Mesothelial cell of epicardium (in vitro differentiated cells): ENCODE measurements at places on chromosomes 16 and 17. TPM values are rescaled to one million over a fixed set of nuclear protein-coding genes. Genes with fewer than 3 reads are reported as not detected.

GRCh38 chr16:78684030-78684611, 584.7 kb downstream of the WWOX start:
- no peak for DNase-seq

- DNase-seq: no peak
These were observed 7.8 kb downstream of the TTYH2 start for GRCh38 chr17:74220946-74221818.

GRCh38 chr17:41315204-41315794, at the start of gene KRTAP17-1:
Gene KRTAP17-1, minus strand, starts transcription at chr17:41315710. Its CDS starts 60 bp downstream, at chr17:41315650.
- DNase-seq: no peak

DNA sequence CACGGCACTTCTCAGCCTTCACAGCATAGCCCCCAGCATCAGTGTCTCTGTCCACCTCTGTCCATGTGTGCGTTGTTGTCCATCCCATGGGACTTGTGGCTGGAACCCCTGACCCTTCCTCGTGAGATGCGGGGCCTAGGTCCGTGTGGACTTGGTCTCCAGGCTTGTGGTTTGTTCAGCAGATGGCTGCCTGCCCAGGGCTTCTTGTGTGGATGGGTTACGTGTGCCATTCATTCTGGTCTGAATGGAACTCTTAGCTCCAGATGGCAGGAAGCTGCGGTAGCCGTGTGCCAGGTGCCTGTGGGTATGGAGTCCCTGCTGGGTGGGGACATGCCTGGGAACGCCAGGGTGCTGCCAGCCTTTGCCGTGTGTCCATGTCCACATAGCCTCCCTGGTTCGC, 31.7 kb upstream of the NUDT16L1 start:
- no peak for DNase-seq

- no peak for DNase-seq
These were observed 35.0 kb downstream of the BCAS3 start for GRCh38 chr17:60712675-60713074.

DNA sequence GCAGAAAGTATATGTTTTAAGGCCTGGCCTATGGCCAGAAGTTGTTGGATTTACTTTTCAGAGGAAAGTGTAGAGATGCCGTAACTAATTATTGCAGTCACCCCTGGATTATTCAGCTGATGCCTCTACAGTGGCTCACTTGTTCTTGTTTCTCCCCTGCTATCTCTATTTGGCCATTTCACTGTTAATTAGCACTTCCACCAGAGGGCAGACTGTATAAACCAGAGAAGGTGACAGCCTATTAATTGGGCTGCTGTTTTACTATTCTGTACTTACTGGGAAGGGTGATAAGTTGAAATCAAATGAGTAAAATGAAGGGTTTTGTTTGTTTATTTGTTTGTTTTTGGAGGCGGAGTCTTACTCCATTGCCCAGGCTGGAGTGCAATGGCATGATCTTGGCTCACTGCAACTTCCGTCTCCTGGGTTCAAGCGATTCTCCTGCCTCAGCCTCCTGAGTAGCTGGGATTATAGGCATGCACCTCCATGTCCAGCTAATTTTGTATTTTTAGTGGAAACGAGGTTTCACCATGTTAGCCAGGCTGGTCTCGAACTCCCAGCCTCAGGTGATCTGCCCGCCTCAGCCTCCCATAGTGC, 66.0 kb downstream of the CDK12 start:
- DNase-seq: no peak

- DNase-seq: no peak
These were observed 18.7 kb upstream of the JPH3 start for GRCh38 chr16:87583453-87584131.

GRCh38 chr17:17645961-17646360, 35.3 kb upstream of the RAI1 start:
- DNase-seq: no peak

GRCh38 chr17:81459864-81460263, 52.7 kb downstream of the ACTG1 start:
- no peak for DNase-seq

DNA sequence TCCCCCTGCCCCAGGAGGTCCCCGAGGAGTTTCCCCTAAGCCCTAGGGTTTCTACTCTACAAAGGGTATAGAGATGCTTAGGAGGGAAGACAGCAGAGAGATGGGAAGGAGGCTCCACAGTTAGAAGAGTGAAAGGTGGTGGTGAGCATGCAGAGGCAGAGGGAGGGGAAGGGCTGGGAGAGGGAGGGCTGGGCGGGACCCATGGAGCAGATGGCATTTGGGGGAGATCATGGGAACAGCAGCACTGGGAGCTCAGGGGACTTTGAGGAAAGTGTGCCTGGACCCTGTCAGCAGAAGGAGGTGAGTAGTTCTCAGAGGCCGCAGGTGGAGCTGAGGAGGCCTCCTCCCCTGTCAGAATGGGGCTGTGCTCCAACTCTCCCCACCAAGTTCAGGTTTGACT, 650 bp upstream of the OTOP3 start:
- no peak for DNase-seq

GRCh38 chr16:46648656-46649055, 27.5 kb upstream of the SHCBP1 start:
- DNase-seq: no peak

- peak; percentile 42 for DNase-seq
These were observed 61.3 kb upstream of the KIFC3 start for GRCh38 chr16:57863434-57864160.

DNA sequence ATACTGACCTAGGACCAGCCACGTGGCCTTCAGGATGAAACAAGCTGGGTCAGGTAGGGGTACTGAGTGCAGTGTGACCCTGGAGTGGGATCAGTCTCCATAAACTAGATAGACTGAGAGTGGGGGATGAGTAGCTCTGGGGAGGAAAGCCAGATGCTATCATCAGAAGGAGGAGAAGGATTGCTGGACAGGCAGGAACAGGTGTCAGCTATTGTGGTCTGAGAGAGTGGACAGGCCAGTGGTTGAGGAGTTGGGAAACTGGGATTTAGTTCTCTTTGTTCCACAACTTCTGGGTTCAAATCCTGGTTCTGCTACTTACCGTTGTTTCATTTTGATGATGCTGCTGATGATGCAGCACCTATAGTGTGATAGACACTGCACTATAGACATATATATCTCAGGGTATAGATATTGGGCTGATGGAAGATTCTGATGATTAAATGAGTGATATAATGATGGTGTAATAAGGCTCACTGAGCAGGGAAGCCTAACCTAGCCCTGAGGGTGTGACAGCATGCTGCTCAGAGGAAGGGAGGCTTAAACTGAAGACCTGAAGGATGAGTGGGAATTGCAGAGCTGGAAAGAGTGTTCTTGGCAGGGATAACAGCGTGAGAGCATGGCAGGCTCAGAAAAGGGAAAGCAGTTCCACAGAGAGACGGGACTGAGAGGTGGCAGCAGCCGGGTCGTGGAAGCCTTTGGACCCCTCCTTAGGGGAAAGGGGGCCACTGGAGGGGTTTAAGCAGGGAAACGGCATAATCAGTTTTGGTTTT, 66.0 kb downstream of the SNX20 start:
- no peak for DNase-seq

DNA sequence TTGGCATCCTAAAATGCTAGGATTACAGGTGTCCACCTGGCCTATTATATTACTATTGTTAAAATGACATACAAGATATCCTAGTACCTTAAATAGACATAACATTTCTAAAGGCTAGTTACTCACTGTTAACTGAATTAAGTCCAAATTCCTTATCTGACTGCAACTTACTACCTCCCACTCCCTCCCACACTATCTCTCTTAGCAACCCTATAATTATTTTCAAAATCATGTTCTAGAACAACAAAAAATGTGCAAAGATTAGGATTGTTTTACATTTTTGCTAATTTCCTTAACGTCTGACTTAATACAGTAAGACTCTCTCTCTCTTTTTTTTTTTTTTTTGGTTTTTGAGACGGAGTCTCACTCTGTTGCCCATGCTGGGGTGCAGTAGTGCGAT, 2.2 kb upstream of the ATF7IP2 start:
- DNase-seq: no peak

- DNase-seq: no peak
These were observed 2.2 kb downstream of the HOXB2 start for GRCh38 chr17:48542698-48543106.

DNA sequence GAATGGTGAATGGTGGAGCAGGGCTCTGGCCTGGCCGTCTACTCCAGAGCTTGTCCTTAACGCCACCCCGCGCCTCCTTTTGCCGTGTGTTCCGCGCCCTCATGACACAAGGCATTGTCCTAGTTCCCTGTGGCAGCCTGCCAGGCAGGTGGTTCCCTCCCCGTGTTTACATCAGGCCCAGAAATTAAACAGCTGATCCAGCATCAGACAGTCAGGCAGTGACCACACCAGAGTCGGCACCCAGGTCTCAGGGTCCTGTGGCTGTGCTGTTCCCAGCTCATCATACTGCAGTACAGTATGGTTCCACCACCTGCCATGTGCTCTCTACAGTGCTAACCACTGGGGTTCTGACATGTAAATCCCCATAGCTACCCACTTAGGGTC, 119.7 kb downstream of the RAB11FIP4 start:
- DNase-seq: no peak

DNA sequence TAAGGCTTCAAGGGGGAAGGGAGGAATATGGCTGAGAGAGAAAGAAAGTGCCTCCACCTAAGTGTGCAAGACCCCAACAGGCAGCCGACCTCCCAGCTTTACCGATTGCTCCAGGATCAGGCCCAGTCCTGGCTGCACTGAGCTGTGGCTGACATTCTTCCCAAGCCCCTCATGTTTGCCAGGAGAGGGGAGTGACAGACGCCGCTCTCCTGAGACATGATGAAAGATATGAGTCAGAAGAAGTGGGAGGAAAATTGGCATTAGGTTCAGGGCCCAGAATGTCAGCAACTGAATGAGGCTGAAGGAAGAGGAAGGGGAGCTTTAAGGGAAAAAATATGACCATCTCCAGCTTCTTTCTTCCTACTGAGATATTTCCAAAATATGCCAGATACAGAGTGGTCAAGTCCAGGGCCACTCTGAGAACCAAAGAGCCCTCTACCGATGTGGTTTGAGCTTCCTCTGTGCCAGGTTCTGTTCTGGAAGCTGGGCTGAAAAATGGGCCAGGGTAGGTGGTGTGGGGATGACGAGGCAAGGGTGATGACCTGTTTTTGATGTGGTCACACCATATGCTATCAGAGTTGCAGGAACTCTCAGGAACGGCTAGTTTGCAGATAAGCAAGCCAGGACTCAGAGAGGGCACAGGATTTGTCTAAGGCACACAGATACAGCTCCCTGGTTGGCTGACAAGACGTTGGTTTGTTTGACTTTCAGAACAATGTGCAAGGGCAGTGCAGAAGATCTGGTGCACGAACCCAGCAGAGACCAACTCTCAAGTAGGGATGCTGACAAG, 176.7 kb downstream of the SOX9 start:
- DNase-seq: no peak

GRCh38 chr17:29931231-29931932, 1.4 kb upstream of the SSH2 start:
- peak; percentile 47 for DNase-seq

- DNase-seq: no peak
These were observed 233.7 kb downstream of the HS3ST4 start for GRCh38 chr16:25925421-25925820.

DNA sequence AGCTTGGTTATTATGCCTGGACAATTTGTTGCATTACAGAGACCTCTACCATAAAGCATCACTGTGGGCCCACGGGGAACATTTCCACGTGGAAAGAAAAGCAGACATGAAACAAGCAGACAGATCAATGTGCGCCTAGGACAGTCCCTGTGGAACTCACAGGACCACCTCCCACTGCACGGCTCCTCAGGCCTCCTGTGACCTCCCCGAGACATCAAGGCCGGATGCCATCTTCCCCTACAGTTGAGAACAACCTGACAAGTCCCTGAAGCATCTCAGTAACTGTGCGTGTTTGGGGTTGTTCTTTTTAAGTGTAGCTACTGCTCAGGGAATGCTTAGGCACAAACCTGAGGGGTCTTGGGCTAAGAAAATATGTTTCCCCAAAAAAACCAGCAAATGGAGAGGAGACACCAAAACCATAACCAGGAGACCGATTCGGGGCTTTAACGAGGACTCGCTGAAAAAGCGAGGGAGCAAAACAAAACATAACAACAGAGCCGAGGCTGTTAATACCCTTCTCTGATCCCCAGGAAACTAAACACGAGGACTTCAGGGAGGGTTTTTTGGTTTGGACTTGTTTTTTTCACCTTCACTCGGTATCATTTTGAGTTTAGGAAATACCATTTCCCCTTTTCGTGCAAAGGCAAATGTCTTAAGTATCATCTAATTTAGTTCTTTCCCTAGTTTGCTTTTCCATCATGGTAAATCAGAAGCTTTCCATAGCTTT, 87.1 kb downstream of the CYTH1 start:
- no peak for DNase-seq

DNA sequence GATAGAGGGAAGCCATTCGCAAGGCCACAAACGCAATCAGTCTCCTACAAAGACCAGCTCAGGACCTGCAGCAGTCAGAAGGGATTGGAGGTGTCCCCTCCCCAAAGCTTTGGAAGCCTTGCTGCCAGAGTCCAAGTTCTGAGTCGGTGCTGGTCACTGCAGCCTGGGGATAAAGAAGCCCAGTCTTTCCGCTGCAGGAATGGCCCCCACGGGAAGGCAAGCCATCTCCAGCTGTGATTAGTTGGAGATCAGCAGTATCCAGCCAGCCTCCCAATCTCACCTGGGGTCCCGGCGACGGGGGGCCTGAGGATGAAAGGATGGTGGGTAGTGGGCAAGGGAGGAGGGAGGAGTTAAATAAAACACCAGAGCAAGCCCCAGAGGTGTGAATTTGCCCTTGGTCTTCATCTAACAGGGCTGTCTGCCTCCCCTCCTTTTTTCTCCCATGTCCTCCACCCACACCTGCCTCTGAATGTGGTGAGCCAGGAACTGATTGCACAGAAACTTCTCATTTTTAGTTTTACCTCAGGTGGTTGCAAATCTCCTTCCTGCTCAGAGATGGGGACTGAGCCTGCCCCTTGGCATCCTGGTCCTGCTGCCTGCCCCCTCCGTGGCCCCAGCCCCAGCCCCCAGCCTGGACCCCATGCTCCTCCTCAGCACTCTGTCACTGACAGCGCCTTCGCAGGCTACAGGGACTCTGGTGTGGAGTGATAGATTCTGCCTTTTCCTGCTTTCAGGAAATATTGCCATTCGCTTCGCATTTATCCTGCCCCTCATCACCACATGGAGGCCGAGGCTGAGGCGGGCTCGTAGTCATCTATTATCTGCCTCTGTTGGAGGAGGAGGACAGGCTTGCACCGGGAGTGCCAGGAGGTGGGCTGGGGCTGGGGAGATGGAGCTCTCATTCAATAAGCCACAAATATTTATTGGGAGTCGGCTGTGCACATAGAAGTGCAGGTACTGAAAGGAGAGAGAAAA, 262.9 kb upstream of the SDK2 start:
- no peak for DNase-seq

PSMB10 gene
- total RNA-seq: 14.0 to 17.2 TPM (median 16.7 TPM) in 3 replicates

MYL4 gene
- total RNA-seq: 1.0 to 1.6 TPM (median 1.1 TPM) in 3 replicates

GAS7 gene
- 41.0 to 47.7 TPM (median 44.0 TPM) in 3 replicates for total RNA-seq

SHBG gene
- total RNA-seq: 0.60 to 0.84 TPM (median 0.82 TPM) in 3 replicates

WSCD1 gene
- total RNA-seq: 1.4 to 1.6 TPM (median 1.5 TPM) in 3 replicates
